ENCODE measurements at places on chromosomes 5 and 9.
A peak's percentile ranks its signal among the peaks of the same experiment; 100 is the strongest.

- DNase-seq: peak; percentile 5
These were observed 38.4 kb downstream of the HRH2 start for GRCh38 chr5:175696139-175696854.

DNA sequence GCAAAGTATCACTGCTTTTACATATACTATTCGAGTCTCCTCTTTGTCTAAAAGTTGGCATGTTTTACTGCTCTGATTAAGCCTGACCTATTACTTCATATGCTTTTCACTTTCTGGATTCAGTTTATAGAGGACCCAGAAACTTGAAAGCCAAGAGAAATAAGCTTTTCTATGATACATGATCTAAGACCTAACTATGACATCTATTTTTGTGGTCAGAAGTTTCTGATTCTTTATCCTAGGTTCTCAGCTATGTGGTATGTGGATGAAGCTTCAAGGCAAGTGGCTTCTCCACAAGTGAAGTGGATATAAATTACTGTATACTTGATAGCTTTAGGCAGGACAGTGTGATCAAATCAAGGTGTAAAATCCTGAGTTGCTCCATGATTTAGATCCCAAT is 6.3 kb downstream of the EDIL3 start:
- no peak for DNase-seq

GRCh38 chr5:54739371-54739770 is 221.8 kb downstream of the SNX18 start:
- DNase-seq: no peak

GRCh38 chr9:81035171-81035570 is 654.2 kb downstream of the TLE1 start:
- no peak for DNase-seq

DNA sequence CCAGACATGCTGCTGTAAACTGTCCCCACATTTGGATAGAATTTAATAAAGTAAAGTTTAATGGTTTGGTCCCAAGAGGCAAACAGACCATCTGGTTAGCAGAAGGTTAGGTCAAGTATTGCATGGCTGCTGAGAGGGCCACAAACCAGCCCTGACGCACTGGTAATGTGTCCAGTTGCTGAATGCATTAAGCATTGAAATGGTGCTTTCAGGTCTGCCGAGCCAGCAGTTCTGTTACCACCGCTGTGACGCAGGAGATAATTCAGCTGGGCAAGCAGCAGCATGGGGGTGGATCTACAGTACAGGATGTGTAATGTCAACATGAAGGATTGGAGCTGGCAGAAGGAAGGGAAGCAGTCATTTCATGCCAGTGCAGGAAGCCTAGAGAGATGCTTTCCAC is 16.0 kb downstream of the ZNF462 start:
- DNase-seq: peak; percentile 85

GRCh38 chr5:132272311-132273210 is 15.1 kb downstream of the PDLIM4 start:
- DNase-seq: no peak

DNA sequence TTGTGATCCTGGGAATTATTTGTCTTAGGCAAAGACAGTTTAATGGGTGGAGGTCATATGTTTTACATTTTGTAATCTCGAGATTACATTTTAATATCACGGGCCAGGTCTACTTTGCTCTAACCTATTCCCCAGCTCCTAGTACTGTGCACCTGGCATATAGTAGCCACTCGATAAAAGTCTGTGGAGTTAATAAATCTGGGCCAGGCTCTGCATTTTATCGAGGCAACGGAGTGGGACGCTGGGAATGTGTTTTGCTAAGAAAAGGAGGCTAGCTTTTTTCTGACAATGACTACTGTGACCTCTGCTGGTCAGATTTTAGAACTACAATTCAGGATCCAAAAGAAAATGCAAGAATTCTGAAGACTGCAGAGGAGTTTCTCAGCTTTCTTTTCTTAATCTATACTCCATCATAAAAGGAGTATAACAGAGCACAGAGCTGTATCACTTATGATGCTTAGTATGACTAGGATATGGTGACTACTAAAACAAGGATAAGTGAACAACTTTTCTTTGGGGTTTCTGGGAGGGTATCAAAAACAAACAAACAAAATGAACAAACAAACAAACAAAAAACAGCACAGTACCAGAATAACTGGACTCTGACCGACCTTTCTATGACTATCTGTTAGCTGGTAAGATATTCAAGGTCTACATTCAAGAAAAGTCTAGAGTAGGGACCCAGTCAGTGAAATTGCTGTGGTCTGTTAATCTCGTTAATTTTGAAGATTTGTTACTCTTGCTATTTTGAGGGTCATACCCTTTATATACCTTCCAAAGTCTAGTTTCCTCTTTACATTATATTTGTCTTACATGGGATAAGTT is 46.1 kb upstream of the CER1 start:
- DNase-seq: peak; percentile 25

DNA sequence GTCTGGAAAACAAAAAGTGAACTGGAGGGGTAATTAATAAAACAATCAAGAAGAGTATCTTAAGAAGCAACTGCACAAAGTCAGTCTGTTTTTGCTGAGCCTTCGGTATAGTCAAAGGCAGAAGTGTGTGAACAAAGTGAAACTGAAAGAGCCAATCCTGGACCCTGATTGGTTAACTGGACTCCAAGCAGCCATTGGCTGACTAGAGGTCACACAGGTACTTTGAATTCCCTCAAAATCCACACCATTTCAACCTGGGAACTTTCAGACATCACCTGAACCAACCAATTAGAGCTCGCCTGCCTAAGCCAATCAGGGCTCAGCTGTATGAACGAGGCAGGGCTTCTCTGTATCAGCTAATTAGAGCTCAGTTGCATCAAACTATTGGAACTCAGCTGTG is 286.7 kb downstream of the TLE4 start:
- DNase-seq: no peak

- DNase-seq: no peak
These were observed 26.5 kb downstream of the SARDH start for GRCh38 chr9:133711428-133712220.

DNA sequence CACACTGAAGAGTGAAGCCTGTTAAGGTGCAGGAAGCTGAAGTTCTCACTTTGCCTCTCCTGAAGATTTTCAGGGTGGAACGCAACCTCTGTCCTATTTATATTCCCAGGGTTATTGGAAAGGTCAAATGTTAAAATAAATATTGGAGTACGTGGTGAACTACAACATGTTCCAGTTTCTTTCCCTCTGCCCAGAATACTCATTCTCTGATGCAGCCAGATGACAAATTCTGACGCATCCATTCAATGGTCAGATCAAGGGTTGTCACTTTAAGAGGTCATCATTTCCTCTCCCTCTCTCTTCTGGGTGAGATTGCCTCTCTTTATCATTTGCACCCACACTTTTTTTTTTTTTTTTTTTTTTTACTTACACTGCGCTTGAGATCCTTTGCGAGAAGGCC is 277.1 kb downstream of the BRINP1 start:
- no peak for DNase-seq

DNA sequence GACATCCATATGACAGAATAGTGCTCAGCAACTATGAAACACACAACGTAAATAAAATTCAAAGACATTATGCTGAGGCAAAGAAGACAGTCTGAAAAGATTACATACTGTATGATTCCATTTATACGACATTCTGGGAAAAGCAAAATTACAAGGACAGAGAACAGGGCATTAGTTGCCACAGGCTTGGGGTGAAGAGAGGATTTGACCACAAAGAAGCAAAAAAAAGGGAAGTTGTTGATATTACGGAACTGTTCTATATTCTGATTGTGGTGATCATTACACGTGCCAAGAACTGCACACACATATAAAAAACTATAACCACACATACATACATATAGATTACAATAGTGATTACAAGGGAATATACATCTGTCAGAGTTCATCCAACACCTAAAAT is 24.1 kb downstream of the CDK5RAP2 start:
- no peak for DNase-seq

- DNase-seq: no peak
These were observed 5.0 kb upstream of the COL23A1 start for GRCh38 chr5:178595150-178595549.

- no peak for DNase-seq
These were observed 49.8 kb upstream of the MTMR12 start for GRCh38 chr5:32362527-32362926.

DNA sequence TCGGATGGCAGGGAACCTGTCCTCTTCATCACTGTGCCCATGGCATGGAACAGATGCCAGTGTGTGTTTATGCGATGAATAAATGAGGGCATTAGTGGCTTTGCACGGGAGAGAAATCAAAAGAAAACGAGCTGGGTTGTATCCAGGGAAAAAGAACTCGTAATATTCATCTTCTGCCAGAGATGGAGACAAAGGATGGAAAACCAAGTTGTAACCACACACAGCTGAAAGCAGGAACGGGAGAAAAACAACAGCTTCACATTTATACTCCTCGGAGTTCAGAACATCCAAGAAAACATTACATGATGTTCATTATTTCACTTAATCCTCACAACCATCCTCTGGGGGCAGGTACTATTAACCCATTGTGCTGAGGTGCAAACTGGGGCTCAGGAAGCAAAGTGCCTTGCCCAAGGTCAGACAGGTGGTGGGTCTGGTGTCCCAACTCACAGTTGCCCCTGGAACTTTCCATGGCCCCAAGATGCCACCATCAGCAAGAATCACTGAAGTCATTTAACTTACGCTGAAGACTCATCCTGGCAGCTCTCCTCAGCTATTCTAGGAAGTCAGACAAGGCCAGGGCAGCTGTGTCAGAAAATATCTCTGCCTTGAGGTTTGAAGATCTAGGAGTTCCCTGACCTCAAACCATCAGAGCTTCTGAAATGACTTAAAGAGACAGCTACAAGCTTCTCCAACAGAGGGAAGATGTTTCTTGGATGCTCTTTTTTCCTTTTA is 250.4 kb downstream of the NSG2 start:
- no peak for DNase-seq

- peak; percentile 74 for DNase-seq
These were observed 975 bp downstream of the AGXT2 start for GRCh38 chr5:35046774-35047173.

- no peak for DNase-seq
These were observed 94.2 kb downstream of the CRB2 start for GRCh38 chr9:123450098-123450770.

DNA sequence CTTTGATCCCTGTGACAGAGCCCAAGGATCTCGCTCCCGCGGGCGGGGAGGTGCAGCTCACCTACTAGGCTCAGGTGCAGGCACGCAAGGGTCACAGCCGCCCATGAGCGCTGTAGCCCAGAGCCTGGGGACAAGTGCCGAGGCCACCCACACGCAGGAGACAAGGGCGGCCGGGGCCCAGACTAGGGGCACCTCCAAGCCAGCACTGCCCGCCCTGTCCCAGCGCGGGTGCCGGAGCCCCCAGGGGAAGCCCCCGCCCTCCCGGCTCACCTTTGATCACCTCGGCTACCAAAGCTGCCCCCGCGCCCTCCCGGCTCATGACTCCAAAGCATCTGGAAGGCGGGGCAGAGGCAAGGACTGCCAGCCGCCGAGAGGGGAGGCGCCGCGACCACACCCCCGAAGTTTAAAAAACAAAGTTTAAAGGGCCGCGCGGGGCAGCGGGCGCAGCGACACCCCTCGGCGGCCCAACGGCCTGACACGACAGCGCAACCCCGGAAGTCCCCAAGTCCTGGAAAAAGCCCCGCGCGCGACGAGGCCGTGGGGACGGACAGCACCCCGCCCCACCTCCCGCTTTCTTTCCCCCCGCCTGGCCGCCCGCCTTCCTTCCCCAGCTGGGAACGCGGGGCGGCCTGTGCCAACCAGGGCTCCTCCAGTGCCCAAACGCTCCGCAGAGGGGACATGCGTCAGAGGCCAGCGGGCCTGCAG is 53.0 kb downstream of the CDC14B start:
- no peak for DNase-seq

DNA sequence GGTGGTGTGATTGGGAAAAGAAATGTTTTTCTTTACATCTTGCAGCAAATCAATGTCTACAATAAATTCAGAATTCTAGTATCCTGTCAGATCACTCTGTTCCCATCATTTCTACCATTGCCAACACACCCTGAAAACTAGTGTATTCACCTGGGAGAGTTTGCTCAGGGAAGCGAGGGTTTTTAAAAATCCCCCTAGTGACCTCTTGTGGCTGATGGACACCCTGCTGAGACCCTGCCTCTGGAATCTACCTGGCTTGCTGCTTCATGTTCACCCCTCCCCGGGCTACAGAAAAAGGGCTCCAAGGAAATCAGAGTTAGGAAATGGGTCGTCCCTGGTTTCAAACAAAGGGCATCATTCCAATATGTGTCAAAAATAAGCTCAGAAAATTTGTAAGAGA is 21.4 kb upstream of the ALDOB start:
- DNase-seq: no peak

- DNase-seq: no peak
These were observed 4.3 kb downstream of the MTRR start for GRCh38 chr5:7873216-7873615.

DNA sequence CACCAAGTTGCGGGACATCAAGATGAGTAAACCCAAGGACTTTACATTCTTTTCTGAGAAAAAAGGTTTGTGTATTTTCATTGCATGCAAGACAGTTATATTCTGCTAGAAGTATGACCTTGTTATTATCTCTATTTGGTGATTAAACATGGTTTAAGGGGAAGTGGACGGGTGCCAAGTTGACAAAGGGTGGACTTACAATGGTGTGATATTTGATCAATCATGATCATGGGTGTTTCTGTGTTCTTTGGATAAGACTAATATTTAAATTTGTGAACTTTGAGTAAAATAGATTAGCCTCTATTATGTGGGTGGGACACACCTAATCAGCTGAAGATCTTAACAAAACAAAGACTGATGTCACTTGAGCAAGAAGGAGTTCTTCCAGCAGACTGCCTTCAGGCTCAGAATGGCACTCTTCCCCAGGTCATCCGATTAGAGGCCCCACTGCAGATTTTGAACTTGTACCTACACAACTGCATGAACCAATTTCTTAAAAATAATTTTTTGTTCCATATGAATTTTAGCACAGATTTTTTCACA is 782.9 kb downstream of the CDH12 start:
- DNase-seq: no peak

GRCh38 chr9:36006549-36007315 is 30.0 kb upstream of the RECK start:
- DNase-seq: no peak

DNA sequence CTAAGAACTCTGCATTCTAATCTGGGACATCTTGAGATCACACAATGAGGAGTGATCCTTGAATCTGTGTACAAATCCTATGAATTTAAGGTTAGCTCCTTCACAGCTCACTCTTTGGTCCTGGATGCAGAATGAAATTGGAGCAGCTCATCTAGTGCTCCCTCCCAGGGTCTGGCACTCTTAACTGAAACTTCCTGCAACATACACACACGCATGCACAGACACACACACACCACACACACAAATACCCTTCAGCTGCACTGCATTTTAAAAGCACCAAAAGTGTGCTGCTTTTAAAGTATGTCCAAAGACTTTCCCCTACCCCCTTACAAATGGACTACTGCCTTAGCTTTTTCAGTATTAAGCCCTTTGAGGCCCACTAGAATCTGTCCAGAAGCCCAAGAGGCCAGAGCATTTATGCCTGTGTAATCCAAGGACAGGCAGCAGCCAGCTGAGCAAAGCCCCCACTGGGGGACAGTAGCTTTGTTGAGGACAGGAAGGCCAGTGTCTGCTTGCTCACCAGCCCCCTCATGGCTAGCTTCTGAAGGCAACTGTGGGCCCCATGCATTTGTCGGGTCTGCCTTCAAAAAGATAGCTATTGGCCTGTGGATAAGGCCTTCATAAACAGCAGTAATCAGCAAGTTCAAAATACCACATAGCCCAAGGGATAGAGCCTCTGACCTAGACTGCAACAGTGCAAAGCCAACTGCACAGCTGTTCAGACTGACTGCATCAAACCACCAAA is 43.6 kb downstream of the CDO1 start:
- no peak for DNase-seq

- DNase-seq: no peak
These were observed 28.7 kb downstream of the GFRA3 start for GRCh38 chr5:138245717-138246116.

- no peak for DNase-seq
These were observed 564.5 kb upstream of the ADAMTS16 start for GRCh38 chr5:4575608-4576007.
